Panc1 (cell line): ENCODE measurements at places on chromosomes 7 and 10.

DNA sequence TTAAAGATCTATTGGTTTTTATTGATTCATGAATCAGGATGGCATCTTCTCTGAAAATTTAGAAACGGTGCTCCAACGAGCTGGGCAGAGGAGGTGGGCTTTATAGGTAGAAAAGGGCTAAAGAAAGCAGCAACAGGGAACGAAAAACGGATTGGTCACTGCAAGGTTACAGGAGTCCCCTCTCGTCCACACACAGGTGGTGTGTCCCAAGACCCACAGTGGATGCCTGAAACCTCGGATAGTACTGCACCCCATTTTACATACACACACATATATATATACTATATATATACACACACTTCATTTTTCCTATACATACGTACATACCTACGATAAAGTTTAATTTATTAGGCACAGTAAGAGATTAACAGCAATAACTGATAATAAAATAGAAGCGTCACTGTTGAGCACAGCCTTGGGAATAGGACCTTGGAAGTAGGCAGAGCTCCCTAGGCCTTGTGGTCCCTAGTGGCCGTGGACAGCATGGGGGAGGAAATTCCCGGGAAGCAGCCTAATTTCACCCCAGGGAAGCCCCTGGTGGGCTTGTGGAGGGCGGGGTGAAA, 737 bp upstream of the NUB1 start:
- DNase-seq, result no peak

- DNase-seq, result no peak
Measured at GRCh38 chr10:113960617-113961181, 83.0 kb upstream of the ADRB1 start.

DNA sequence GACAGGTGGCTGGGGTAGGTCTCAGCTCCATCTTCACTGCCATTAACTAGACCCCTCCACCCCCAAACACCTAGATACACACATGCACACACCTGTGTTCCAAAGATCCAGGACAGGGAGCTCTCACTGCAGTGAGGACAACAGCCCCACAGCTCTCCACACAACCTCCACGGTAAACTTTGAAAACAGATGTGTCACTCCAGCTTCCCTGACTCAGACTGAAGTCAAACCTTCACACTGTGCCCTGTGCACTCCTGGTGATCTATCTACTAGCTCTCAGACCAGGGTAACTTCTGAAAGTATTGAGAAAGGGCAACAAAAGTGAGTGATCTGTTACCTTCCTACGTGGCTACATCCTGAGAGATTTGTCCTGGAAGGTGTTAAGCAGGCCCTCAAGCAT, 519.8 kb downstream of the XPNPEP1 start:
- DNase-seq, result no peak

- DNase-seq, result no peak
Measured at GRCh38 chr10:78549140-78549935, 515.7 kb downstream of the RPS24 start.

GRCh38 chr10:73650537-73651331, 5.1 kb downstream of the SYNPO2L start:
- no peak for DNase-seq

DNA sequence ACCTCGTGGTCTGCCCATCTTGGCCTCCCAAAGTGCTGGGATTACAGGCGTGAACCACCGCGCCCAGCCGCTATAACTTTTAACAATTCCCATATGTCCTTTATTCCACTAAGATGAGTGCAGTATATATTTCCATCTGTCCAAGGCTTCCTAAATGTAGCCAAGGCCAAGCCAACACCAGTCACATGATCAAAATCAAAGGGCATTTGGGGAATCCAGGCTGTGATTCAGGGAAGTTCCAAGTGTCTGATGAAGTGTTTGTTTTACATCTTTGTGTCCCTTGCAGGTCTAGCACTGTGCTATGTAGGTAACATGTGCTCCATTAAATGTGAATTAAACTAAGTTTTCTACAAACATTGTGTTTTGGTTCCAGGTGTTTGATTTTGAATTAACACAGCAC, 20.8 kb downstream of the AKR1E2 start:
- DNase-seq, result no peak

DNA sequence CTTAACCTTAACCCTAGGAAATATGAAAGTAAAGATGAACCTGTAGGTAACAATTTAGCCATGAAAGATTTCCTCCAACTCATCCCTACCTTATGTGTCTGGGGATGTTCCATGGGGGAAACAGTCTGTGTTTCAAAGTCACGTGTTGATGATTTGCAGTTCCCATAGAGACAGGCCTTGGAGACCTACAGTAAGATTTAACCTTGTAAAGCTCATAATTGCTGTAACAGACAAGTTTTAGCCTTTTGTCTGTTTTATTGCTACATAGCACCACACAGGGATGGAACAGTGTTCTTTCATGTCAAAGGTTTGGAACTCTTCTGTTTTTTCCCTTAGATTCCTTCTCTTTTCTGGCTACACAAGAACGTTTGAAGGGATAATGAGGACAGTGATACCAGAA, 35.2 kb upstream of the ITGA8 start:
- DNase-seq, result no peak

DNA sequence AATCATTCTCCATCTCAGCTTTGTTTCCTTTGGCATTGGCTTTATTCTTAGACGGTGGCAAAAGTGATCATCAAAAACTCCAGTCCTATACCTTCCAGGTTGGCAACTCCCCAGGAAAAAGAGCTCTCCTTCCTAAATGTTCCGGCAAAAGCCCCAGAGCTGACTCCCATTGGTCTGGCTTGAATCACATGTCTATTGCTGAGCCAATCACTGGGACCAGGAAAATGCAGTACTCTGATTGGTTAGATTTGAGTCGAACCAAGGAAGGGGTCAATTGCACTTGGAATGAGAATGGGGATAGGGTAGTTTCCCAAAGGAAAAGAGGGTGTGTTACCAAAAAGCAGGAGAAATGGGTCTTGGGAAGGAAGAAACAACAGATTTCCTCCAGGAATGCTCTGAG, 22.3 kb downstream of the LEP start:
- DNase-seq, result no peak

GRCh38 chr10:79248341-79249185, 98.7 kb upstream of the PPIF start:
- no peak for DNase-seq

DNA sequence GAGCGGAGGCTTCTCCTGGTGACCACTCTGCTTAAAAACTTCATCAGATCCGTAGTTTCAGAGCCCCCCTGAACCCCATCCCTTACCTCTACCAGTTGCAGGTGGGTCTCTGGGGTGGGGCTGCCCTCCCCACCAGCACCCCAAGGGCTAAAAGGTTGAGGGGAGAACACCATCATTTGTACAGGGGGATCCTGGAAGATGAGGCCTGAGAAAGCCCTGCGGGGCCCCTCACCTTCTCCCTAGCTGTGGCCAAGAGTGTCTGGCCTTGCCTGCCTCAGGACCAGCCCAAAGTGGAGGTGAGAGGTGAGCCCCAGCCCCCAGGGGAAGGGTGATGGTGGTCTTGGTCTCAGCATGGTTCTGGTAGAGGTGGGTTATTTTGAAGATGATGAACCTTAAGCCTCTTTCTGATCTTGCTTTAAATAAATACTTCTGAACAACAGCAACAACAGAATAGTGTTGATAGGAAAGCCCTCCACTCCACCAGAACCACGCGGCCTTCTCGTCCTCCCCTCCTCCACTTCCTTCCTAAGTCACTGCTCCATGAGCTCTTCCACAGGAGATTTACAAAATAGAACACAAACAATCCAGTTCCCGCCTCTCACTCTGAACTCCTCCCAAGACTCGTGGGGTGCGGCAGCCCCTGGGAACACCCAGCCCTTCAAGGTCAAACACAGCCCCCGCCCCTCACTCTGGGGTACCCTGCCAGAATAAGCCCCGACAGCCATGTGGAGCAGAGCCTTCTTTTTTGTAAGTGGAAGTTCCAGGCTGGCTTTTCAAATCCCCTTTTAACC, 169.1 kb downstream of the EGFR start:
- no peak for DNase-seq
